SW 1271 (cell line): ENCODE measurements at places on chromosomes 2 and 18.
A peak's percentile ranks its signal among the peaks of the same experiment; 100 is the strongest.

- DNase-seq = no peak
Measured at GRCh38 chr2:196331143-196331542, 159.8 kb upstream of the STK17B start.

DNA sequence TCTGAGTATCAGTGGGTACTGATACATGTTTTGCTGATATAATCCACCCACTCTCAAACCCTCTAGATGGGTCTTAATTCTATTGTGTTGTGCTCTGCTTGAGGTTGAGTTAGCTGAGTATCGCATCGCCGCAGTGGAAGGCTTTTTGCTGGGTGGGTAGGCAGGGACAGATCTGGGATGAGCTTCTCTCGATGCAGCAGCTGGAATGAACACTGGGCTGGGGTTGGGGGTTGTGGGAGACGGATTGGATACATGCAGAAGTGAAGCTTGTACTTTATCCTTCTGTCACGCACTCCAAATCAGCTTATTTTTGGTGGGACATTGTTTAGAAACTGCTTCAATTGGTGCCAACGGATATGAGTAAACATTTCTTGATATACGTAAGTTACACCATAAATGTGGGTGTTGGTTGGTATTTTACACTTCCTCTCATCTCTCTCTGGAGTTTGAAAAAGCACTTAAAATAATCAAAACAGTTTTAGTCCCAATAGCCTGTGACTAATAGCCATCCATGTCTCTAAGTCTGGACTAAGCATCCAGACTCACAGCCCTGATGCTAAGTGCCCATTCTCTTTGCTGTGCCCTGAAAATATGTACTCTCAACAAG lies 107.1 kb downstream of the POLE4 start:
- no peak for DNase-seq

DNA sequence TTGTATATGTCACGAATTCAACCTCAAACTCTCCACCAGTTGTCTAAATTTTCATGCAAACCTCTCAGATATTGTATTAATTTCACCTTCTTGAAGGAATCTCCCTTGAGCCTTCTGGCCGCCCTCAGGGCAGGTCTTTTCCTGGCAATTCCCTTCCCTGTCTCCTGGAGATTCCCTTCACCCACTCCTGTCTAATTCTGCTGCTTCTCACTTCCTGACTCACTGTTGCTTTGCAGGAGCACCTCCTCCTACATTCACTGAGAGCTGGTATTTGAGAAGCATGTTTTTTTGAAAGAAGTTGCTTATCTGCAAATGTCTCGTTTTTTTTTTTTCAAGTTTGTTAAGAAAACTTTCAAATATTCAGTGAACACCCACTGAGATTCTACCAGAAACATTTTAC lies 79.9 kb upstream of the OTOS start:
- no peak for DNase-seq

GRCh38 chr2:172230889-172231401 lies 128.2 kb upstream of the DLX2 start:
- no peak for DNase-seq

DNA sequence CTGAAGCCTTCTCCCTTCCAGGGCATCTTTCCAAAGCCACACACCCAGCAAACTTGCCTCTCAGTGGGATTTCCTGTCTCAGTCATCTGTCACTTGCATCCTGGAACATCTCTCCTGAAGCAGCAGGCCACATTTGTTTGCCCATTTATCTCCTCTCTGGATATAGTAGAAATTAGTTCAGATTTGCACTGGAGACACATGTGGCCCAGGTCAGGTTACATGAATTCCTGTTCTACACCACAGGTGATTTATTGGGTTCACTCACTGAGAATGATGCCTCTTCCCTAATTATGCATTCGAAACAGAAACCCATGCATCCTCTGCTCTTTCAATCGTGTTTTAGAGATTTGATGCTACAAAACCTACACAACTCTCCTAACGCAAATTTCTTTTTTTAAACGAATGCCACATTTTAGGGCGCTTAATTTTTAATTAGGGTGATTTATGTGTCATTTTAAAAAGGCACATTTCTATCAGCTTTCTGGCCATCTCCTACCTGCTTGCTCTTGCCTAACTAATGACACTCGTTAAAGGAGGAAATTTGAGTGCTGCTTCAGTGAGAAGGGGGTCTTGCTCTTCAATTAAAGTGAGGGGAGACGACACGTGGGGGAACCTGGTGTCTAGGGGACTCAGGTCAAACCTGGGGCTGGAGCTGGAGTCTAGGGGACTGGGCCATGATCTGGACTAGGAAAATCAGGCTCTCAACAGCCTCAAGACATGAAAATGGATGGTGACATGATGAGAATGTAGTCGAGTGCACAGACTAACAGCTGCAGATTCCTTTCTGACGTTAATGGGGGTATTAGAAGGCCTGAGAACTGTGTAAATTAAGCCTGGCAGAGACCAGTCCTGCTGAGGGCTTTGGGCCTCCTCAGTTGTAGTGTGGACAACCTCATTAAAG lies 221.4 kb downstream of the CLIP4 start:
- no peak for DNase-seq

GRCh38 chr2:173762221-173762620 lies 203.0 kb downstream of the SP3 start:
- DNase-seq = no peak

GRCh38 chr2:172228177-172228808 lies 125.6 kb upstream of the DLX2 start:
- no peak for DNase-seq

DNA sequence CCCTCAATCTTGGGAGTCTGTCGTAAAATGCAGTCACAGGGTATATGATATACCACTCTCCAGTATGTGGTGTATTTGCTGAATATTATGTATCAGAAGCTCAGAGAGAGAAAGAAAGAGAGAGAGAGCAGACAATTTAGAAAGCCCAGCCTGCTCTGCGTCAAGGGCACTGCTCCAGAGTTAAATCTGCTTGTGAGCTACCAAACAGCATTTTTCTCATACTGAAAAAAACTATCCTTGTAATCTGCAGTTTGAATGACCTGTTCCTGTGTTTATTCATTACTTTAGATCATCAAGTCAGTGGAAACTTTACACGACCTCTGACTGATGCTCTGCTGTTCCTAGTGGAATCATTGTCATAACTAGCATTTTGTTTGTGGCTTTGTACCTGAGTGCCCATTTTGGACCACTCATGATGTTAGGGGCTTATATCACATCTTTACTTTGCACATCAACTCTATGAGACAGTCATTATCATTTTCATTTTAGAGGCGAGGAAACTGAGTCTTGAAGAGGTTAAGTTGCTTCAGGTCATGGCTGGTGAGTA lies 89.2 kb upstream of the PELI1 start:
- DNase-seq = no peak

DNA sequence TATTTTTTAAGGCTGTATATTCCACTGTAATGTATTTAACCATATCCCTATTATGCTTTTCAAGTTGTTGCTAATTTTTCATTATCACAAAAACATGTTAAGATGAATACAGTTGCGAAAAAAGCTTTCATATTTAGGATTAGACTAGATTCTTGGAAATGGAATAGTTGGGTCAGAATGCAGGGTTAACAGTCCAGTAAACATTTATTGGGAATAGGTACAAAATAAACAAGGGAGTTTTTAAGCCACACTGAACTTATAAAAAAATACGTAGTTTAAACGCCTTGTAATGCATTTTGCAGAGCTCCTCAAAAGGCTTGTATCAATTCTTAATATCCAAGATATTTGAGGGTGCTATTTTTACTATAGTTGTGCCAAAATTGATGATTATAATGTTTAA lies 35.6 kb downstream of the RPE start:
- no peak for DNase-seq

GRCh38 chr2:144942516-144943256 lies 422.8 kb upstream of the ZEB2 start:
- peak; percentile 53 for DNase-seq

GRCh38 chr2:9630117-9630735 lies 571 bp downstream of the YWHAQ start:
- DNase-seq = peak; percentile 60

- no peak for DNase-seq
Measured at GRCh38 chr2:69926849-69927515, 12.1 kb downstream of the MXD1 start.

DNA sequence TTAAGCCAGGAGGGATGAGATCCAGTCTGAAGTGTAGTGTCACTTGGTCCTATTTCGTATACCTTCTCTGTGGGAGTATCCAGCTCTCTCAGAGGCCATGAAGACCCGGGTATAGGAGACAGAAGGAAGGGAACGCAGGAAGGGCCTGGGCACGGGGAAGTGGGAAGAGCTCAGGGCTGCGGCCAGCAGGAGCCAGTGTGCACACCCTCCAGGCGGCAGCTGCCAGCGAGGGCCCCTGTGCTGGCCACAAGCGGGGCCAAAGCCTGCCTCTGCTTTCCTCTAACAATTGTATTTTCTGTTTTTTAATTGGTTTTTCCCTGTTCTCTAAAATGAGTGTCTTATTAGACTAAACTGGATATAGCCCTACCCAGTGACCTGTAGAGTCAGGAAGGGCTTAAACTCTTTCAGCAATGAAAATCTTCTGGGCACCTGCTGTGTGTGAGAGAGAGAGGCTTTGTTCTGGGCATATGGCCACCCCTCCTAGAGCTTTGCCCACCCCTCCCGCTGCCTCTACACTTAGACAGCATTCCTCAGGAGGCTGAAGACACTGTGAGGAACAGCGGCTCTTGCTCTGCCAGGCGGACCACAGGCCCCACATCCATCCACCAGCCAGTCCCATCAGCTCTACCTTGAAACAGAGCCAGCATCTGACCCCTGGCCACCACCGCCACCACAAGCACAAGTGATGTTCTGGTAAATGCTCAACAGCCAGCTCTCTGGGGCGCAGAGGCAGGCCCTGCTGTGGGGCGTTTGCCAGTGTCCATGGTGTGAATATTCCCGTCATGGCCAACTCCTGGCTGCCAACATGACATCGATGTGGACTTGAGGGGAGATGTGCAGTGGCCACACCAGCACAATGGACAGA lies 9.5 kb downstream of the GPR17 start:
- no peak for DNase-seq

- DNase-seq = no peak
Measured at GRCh38 chr2:31739161-31739560, 158.4 kb upstream of the SRD5A2 start.

GRCh38 chr18:11308499-11308898 lies 159.1 kb upstream of the PIEZO2 start:
- no peak for DNase-seq

GRCh38 chr2:15593327-15593705 lies 1.6 kb downstream of the DDX1 start:
- DNase-seq = no peak
